ENCODE measurements at places on chromosomes 3 and 15.

DNA sequence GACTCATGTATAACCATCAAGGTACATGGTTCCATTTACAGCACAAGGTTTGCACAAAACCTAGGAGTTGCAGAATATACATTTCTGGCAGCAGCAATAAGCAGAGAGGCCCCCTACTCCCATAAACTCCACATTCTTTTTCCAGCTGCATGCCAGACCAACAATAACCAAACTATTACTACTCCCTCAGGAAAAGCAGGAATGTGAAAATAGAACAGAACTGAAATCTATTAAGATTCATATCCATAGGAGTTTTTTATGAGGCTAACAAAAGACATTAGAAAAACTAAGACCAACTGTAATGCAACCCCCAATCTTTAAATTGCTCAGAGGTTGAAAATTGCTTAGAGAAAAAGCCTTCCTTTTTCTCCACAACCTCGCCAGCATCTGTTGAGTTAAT is 27.6 kb upstream of the TOP2B start:
- DNase-seq = no peak

DNA sequence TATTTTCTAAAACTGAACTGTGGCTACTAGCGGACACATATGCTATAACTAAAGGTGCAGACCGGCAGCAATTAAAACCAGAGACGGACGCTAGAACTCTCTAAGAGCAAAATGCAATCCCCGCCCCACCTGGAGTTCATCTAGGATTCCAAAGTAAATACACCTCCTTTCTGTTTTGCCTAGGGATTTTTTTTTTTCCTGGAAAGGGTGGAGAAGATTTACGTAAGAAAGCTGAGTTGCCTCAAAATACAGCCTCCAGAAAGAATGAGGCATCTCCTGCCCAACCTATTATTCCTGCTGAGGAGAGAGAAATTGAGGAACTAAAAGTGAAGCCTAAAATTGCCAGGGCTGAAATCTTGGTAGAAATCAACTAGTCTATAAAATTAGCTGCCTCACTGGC is 150.2 kb downstream of the TP63 start:
- no peak for DNase-seq

DNA sequence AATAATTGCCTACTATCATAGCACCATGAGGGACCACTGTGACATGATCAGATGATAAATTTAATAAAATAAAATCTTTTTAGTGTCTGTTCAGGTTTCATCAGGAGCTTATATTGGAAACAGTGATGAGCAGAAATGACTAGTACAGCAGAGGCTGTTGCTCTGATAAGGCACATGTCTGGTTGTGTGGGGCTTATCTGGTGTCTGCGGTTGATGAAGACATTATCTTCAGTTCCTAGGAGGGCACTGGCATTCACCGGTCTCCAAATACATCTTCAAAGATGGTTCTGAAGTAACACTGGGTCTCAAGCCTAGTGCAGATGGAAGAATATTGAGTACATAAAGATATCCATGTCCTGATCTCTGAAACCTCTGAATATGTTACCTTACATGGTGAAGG is 125.3 kb downstream of the SUCNR1 start:
- no peak for DNase-seq

DNA sequence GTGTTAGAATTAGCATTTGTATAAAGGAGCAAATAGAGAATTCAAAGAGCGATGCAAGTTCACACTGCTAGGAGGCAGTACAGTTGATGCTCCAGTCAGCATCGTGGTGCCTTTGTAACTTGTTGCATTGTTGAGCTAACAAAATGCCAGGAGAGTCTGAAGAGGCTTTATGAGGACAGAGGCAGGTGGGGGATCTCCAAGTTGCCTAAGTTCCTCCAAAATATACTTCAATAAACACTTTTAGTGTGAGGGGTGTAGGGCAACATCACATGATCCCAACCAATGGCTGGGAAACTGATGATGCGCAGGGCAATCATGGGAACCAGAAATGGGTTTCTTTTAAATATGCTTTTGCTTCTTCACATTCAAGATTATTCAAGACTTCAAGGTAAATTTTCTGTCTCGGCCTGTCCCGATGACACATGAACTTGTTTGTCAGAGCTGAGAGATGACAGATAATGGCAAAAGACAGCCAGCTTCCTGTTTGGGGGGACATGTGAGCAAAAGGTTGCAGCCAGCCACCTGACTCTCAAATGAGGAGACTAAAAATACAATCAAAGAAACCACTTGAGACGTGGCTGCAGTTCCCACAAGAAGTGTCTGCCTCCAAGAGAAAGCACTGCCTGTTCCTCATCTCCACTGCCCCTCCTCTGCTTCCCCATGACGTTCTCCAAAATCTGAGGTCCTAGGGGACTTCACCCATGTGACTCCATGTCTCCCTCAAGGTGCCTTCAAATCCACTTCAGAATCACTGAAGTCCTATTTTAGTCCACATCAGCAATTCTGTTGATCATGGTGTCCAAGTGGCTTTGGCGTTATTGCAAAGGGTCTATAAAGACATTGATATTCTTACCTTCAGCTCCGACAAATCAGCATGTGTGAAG is 39.3 kb downstream of the KLHL6 start:
- DNase-seq = peak; percentile 40

DNA sequence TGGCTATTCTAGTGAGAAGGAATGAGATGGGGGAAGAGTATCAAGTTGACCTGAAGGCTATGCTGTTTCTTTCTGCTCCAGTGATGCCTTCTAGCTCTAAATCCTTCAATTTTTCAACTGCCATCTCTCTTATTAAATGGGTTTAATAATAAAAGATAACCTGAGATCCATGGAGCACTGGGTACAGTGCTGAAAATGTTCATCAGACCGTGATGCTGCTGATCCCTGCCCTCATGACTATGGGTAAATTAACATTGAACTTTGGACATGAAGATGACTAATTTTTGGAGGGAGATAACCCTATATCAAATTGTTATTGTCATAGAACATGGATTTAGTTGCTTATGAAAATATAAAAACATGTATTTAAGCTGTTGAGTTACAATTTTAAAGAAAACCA is 27.7 kb upstream of the SLC2A2 start:
- no peak for DNase-seq

GRCh38 chr3:174495928-174496327 is 363.2 kb upstream of the NAALADL2 start:
- DNase-seq = no peak

GRCh38 chr3:100402256-100402655 is 917 bp downstream of the LNP1 start:
- peak; percentile 12 for DNase-seq

GRCh38 chr3:167032267-167032876 is 347.7 kb downstream of the ZBBX start:
- peak; percentile 72 for DNase-seq

- DNase-seq = no peak
These were observed 3.2 kb upstream of the SIN3A start for GRCh38 chr15:75454471-75455378.

GRCh38 chr3:146625186-146625775 is 20.1 kb upstream of the PLSCR5 start:
- peak; percentile 23 for DNase-seq

GRCh38 chr15:39113741-39114140 is 467.1 kb upstream of the THBS1 start:
- DNase-seq = no peak

DNA sequence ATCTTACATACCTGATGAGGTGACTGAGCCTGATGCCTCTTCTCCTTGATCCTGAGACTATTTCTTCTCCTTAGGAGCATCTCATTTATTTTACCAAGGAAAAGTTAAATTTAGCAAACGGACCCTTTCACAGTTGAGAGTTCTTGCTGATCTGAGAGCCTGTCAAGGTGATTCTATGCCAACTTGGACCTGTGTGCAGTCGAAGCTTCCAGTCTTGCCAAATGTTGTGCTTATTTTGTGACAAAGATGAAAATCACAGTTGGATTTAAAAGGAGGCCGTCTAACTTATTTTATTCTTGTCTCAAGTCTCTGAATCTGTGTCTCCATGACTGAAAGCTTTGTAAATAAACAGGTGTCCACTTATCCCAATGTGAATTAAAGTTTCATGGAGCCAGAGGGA is 296.3 kb upstream of the EPHA3 start:
- DNase-seq = no peak

DNA sequence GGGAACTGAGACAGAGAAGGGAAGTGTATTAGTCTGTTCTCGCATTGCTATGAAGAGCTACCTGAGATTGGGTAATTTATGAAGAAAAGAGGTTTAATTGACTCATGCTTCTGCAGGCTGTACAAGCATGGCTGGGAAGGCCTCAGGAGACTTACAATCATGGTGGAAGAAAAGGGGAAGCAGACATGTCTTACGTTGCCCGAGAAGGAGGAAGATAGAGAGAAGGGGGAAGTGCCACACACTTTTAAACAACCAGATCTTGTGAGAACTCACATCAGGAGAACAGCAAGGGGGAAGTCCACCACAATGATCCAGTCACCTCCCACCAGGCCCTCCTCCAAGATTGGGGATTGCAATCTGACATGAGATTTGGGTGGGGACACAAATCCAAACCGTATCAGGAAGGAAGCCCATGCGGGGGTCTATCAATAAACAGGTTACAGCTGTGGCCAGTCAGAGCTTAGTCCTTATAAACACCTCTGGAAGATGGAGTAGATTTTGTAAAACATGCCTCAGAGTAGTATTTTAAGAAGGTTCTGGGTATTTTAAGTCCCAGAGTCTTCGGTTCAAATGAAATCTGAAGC is 153.9 kb downstream of the GHSR start:
- no peak for DNase-seq

DNA sequence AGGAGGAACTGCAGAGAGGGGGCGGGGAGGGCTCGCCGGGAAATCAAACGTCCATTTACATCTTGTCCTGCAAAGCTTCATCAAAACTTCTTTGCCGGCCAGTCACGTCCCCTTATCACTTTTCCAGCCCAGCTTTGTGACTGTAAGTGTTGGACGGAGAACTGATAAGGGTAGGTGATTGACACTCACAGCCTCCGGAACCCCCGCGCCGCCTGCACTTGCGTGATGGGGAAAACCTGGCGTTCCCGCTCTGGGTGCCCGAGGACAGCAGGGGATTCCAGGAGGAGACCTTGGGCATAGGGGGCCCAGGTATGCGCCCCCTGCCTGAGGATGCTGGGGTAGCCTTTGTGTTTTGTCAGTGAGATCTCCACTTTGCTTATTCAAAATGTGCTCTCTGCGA is 72.8 kb upstream of the ANKRD34C start:
- no peak for DNase-seq

DNA sequence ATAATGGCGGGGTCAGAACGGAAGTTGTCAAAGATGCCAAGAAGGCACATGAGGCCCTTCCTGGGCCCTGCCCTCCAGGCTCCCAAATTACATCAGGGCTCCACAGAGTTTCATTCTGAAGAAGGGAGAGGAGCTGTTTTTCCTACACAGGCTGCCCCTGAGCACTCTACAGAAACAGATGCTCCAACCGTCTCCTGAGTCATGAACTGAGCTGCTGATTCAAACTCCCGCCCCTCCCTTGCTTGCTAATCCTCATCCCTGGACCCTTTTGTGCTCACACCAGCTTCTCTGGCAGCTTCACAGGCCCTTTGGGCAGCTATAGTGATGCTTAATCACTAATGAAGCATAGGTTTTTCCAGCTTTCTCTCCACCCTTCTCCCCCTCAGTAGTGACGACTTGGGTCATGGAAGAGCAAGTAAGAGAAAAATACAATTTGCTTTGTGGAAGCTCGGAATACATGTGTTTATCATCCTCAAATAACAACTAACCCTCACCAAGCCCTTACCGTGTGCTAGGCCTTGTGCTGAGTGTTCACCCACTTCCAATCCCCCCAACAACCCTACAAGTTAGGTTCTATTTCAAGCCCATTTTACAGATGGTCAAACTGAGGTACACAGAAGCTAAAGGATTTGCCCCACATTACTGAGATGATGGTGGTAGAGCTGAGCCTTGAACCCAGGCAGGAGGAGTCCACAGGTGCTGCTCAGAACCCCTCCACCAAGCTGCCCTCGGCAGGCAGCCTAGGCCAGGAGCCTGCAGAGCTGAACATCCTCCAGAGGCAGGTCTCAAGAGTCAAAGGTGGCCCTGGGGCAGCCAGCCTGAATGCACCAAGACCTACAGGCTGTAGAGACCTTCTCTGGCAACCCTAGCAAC is 21.9 kb downstream of the MEGF11 start:
- no peak for DNase-seq

GRCh38 chr3:111903067-111903511 is 44.0 kb downstream of the PHLDB2 start:
- no peak for DNase-seq

- no peak for DNase-seq
These were observed 13.9 kb upstream of the GRM2 start for GRCh38 chr3:51692980-51693395.

DNA sequence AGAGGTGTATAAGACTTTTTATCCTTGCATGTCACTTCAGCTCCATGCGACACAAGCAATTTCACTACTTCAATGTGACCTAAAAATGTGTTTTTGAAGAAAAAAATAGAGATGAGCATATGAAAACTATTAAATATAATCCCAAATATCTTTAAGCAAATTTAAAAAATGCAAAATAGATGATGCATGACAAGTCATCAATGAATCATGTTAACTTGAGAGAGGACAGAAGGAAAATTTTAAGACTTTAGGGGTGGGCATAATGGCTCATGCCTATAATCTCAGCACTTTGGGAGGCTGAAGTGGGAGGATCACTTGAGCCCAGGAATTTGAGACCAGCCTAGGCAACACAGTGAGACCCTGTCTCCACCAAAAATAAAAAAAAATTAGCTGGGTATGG is 73.3 kb downstream of the ANKRD28 start:
- no peak for DNase-seq

- no peak for DNase-seq
These were observed 25.6 kb upstream of the LARS2 start for GRCh38 chr3:45362758-45363157.

- DNase-seq = peak; percentile 42
These were observed 574 bp downstream of the SLC38A3 start for GRCh38 chr3:50205413-50206276.

- DNase-seq = peak; percentile 93
These were observed 353.7 kb downstream of the CNTN6 start for GRCh38 chr3:1446531-1446930.

DNA sequence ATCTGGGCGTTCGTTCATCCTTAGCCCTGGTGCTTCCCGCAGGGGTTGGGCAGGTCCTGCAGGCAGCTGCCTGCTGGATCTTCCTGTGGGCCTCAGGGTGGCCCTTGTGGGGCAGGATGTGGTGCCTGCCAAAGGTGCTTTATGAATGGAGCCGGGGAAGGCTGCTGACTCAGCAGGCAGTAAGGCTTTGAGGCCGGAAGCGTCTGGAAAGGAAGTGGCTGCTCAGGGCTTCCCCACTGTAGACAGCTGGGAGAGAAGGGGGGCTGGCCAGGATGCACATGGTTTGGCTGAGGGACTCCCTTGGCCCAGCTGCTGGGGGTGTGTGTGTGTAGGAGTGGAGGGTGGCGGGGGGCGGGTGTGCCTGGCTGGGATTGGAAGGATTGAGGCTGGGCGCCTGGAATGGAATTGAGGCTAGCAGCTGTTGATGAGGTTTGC is 12.9 kb downstream of the CD276 start:
- DNase-seq = peak; percentile 83

GRCh38 chr15:45373976-45374375 is 4.4 kb downstream of the GATM start:
- no peak for DNase-seq

DNA sequence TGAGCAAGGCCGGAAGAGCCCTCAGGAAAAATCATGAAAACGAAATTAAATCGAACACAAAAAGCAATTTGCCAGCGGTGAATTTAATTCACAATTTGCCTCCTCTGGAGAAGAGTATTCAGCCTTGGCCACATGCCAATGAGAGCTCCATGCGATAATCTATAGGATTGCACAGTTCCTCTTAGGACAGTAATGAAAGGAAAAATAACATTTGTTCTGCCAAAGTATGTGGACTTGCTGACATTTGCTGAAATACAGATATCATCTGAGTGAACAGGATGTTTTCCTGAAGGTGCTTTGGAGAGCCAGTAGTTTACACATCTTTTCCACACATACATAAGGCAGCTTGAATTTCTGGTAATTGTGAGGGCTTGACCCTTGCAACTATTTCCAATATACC is 188.6 kb upstream of the PDZRN3 start:
- DNase-seq = no peak
